ENCODE measurements at places on chromosomes 3 and 15. TPM values are rescaled to one million over a fixed set of nuclear protein-coding genes. Genes with fewer than 3 reads are reported as not detected.

Gene CFAP100
- total RNA-seq, result not detected

Gene CCDC39
- not detected for total RNA-seq

DNA sequence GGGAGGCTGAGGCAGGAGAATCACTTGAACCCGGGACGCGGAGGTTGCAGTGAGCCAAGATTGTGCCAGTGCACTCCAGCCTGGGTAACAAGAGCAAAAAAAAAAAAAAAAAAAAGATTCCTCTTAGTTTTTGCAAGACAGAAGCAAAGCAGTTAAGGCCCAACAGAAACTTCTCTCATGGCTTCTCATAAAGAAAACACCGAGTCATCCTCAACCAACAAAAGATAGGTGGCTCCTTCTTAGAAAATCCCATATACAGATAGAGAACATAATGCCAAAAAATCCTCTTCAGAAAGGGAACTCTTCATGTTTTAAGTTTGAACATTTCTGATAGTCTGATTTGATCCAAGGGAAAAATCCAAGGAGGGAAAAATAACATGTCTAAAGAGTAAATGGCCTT lies 12.5 kb upstream of the SKIL start:
- DNase-seq, result no peak

- no peak for DNase-seq
Measured at GRCh38 chr15:74784426-74785193, 2.7 kb downstream of the CSK start.

GRCh38 chr3:9630550-9631139 lies 18.7 kb upstream of the MTMR14 start:
- no peak for DNase-seq

DNA sequence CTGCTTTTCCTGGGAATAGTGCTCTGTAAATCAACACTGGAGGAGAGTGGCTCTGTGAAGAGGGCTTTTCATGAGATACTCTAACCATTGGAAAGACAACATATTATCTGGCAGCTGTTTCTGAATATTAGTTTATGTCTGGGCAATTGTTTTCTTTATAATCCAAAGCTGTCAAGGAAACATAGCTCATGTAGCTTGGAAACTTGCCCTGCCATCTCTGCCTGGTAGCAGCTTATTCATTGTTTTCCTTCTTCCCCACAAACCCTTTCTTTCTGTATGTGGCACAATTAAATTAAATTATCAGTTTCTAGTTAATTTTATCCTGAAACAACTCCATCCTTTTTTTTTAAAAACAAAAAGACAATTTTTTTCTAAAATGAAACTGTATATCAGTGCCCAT lies 160.0 kb downstream of the EDEM1 start:
- no peak for DNase-seq

DNA sequence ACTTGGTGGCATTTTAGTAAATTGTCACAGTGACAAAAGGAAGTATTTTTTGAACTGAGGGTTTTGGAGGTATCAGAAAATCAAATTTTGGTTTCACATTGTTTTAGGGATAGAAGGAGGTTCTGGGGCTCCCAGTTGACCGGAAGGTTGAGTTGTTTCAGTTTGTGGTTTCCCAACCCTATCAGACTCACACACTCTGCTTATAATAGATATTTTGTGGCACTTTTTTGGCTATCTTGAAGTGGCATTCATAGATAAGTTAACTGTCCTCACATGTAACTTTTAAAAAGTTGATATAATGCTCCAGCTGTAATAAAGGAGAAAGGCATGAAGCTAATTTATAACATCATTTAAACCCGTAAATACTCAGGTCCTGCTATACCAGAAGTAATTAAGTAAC lies 12.8 kb downstream of the ARMC8 start:
- no peak for DNase-seq

GRCh38 chr15:66169023-66169422 lies 84.5 kb downstream of the MEGF11 start:
- DNase-seq, result no peak

GRCh38 chr3:134066651-134067530 lies 37.2 kb upstream of the SLCO2A1 start:
- peak; percentile 21 for DNase-seq
